Neural progenitor cell (in vitro differentiated cells): ENCODE measurements at places on chromosomes 13 and 19.

GRCh38 chr13:18948664-18949488 is 232.7 kb downstream of the TUBA3C start:
- no peak for DNase-seq

DNA sequence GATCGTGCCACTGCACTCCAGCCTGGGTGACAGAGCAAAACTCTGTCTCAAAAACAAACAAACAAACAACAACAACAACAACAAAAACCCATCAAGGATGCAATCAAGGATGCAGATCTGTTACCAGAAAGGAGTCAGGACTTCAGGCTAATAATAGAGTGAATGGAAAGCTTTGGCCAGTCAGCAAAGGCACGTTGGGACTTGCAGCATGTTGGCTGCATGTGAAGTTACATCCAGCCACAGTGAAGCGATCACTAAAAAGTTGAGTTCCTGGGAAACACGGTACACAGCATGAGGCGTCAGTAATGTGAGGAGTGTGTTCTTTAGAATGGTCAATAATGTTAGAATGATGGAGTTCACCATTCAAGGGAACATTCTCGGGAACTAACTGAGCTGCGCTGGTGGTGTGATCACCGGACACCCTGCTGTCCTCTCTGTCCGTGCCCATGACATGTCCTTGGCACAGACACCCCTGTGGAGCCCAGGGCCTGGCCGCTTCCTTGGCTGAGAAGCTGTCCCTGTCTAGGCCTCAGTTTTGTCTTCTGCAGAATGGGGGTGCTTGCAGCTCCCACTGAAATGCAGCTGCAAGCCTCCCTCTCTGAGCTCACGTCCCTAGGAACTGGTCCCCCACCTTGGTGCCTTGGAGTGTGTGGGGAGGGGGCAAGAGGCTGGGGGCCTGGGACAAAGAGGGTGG is 2.3 kb upstream of the LGALS7B start:
- DNase-seq, result no peak

DNA sequence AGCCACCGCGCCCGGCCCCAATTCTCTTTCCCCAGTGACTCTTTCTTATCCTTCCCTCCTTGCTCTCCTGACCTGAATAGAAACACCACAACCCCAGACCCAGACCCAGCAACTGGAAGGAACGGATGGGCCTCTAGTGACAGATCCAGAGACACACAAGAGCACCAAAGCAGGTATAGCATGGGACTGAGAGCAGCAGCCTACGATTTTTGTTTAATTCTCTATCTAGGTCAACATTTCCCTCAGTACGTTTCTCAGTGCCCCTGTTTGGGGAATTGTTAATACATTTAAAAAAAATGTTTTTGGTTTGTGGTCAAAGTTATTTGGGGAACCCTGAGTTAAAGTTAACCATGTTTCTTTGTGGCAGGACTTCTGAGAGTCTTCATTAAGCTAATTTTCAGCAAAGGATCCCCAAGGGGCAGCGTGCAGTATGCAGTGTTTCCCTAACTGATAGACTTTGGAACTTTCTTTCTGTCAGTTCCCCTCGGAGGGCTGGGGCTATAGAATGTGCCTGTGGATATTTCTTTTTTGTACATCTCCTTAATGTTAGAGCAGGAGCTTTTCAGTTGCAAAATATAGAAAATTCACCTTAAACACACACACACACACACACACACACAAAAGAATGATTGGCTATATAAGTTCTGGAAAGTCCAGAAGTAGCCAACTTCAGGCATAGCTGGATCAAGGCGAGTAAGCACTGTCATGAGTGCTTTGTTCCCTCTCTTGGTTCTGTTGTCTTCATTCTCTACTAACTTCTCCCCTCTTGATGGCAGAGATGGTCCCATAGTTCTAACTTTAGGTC is 6.3 kb downstream of the FXYD5 start:
- DNase-seq, result no peak

- DNase-seq, result peak; percentile 91
These were observed at the start of gene IZUMO1 for GRCh38 chr19:48746738-48747575. Gene IZUMO1, minus strand, starts transcription at chr19:48746909. Its CDS starts 1,050 bp downstream, at chr19:48745859.

- DNase-seq, result no peak
These were observed 21.8 kb downstream of the HCN2 start for GRCh38 chr19:611481-611868.

DNA sequence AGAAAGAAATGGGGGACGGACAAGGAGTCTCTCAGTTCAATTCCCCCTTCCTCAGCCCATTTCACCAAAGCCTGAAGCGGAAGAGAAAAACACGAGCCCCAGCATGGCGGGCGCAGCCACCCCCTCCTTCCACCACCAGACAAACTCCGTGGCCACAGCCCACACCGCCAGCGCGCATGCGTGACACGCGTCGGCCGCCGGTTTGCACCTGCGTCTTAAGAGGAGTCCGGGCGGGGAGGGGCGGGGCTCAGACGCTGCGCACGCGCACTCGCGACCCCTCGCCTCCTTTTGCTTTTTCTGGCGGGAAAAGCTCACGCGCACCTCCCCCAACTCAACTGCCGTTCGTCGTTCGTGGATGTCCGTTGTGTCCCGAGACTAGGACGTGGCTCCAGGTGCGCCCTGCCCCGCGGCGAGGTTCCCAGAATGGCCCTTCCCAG is at the start of gene KASH5:
Gene KASH5 (plus strand): TSS at position 314 of the 437 bp plus-strand sequence. CDS start 2,635 bp downstream, outside the sequence.
- DNase-seq, result no peak

GRCh38 chr19:34148658-34149185 is 23.6 kb upstream of the LSM14A start:
- no peak for DNase-seq

GRCh38 chr13:48491423-48492095 is 41.3 kb downstream of the RCBTB2 start:
- DNase-seq, result no peak

DNA sequence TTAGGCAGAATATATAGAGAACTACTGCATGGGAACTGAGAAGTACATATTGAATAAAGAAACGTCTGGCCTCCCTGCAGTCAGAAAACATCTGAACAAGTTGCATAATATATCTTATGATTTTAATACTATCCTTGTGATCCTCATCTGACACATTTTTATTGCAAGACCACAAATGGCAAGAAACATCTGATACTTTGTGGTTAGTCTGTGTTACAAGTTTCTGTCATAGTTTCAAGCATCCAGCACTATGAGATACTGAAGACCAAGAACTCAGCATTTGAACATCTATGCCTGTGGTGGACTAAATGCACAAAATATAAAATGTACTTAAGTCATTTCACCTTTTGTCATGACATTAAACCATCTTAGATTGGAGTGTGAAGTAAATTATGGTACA is 1175.8 kb upstream of the MIR17HG start:
- DNase-seq, result no peak

DNA sequence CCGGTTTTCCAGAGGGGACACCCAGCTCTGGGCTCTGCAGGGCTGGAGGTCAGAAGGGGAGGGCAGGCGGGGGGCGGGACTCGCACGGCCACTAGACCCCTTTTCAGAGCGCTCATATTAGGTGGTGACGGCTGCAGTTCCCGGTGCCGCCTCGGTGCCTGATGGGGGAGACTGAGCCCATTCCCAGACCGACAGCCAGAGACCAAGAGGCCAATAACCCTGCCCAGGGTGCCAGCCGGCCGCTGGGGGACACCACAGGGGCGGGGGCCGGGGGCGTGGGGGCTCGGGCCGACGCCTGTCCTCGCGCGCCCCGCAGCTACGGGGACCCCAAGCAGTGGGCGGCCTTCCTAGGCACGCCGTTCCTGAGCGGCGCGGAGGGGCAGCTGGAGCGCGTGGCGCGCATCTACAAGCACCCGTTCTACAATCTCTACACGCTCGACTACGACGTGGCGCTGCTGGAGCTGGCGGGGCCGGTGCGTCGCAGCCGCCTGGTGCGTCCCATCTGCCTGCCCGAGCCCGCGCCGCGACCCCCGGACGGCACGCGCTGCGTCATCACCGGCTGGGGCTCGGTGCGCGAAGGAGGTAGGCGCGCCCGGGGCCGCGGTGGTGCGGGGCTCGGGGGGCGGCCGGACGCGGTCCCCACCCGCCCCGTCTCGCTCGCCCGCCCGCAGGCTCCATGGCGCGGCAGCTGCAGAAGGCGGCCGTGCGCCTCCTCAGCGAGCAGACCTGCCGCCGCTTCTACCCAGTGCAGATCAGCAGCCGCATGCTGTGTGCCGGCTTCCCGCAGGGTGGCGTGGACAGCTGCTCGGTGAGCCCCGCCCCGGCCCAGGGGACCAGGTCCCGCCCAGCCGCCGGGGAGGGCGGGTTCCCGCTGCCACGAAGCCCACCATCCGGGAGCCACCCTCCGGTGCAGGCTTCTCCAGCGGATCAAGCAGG is 2.4 kb downstream of the TIMM13 start:
- peak; percentile 85 for DNase-seq

DNA sequence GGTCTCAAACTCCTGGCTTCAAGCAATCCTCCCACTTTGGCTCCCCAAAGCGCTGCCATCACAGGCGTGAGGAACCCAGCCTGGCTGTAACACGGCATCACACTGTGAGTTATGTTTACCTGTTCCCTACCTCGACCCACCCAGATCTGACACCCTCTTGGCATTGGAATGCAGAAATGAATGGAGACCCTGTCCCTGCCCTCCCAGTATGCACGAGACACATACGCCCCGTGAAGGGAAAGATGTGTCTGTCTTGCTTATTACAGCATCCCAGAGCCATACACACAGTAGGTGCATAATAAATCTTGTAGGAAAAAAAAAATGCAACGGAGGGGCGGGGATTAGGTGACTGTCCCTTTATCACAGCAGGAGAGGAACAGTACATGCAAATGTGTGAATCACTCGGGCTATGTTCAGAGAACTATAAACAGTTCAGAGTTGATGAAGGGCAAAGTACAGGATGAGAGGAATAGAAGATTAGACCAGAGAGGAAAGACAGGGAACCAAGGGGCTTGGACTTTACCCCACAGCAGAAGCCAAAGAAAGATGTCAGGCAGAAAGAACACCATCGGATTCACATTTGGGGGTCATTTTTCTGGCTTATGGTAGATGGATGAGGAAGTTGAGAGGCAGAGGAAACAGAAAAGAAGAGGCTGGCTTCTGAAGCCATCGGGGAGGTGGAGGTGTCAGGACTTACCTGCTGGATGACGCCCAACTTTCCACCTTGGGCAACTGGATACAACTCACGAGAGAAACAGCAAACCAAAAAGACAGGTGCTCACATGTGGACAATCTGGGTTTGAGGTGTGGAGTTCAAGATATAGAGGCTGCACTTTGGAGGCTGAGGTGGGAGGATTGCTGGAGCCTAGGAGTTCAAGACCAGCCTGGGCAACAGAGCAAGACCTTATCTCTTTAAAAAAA is 94.3 kb downstream of the INSR start:
- no peak for DNase-seq

GRCh38 chr13:33287142-33287882 is 1.8 kb upstream of the STARD13 start:
- no peak for DNase-seq

DNA sequence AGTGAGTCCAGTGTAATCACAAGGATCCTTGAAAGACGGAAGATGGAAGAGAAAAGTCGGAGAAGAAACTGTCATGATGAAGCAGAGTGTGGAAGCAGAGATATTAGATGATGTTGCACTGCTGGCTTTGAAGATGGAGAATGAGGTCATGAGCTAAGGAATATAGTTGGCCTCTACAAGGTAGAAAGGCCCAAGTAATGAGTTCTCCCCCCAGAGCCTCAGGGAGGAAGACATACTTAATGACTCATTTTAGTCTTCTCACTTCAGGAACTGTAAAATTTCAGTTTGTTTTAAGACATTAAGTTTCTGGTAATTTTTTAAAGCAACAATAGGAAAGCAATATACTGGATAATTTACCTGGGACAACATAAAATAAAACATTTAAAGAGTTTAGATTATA is 1331.5 kb upstream of the PCDH20 start:
- no peak for DNase-seq

DNA sequence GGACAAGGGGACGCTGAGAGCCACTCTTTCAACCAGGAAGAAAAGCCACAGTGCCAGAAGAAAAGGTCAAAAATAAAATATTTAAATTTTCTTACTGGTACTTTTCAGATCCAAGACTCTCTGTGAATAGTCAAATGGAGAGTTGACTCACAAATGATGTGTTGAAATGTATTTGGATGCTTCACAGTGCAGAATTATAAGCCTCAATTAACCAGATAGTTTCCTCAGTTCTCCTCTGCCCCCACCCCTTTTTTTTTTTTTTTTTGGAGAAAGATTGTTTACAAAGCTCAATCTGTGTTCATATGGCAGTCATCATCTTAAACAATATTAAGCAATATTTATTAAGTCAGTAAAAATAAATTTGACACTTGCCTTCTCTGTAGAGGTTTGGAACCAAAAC is 470.8 kb downstream of the FGF9 start:
- no peak for DNase-seq

DNA sequence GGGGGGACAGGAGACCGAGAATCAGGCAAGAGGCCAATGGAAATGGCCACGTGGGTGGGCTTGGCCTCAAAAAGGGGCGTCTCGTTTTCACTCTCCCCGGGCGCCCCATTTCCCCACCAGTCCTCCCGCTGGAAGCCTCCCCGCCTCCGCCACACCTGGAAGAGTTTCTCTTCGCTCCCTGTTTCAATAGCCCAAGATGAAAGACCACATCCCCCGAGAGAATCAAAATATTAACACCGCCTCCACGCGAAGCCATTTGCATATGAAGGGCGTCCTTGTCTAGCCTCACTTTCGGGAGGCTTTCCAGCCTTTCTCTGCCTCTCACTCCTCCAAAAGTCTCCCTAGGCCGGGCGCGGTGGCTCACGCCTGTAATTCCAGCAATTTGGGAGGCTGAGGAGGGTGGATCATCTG is 691 bp upstream of the OLFM2 start:
- peak; percentile 53 for DNase-seq
